Activated CD4-positive, alpha-beta T cell treated with anti-CD3 and anti-CD28 coated beads, Interleukin-2, amount 50 U/mL, for 48 hours (primary cell): ENCODE measurements at places on chromosomes 7 and 10.

DNA sequence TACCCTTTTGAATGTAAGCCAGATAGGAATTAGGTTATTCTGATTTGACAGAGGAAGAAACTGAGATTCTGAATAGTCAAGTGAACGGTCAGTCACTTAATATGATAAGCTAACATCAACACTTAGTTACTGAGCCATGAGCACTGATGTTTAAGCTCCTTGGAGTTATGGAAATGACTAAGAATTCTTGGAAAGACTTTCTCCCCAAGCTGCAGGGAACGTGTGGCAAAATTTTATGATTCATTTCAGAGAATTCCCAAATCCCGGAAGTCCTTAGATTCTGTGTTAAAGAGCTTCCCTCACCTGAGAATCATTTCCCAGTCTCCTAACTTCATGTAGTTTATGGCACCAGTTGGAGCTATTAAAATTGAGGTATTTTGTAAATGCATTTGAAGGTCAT is 330.9 kb downstream of the XPNPEP1 start:
- DNase-seq, result no peak

DNA sequence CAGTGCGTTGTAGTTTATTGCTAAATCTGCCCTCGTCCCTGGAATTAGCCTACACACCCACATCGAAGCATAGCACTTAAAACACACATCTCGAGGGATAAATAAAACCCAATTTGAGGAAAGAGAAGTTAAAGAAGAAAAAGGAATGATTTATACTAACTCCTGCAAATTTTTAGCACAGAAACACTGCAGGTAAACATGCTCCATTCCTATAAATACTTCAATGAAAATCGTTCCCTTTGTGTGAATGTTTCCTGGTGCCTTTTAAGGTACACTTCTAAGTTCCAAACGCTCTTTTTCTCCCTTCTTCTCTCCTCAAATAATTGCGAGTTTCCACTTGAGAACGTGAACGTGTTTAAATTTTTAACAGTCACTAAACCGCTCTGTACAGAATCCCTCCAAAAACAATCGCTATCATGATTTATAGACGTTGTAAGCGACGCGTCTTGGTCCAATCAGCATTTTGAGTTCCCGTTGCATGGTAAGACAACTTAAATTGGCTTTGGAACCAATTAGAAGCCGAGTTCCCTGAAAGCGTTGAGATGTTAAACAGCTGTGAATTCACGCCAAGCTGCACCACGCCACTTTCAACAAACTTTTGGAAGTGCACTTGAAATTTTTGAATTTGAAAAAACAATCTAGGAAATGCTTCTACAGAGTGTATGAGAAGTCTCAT is 12.5 kb upstream of the EBLN1 start:
- DNase-seq, result no peak

- no peak for DNase-seq
These were observed 26.8 kb upstream of the RASGEF1A start for GRCh38 chr10:43293677-43294057.

- no peak for DNase-seq
These were observed 1112.3 kb downstream of the GATA3 start for GRCh38 chr10:9166770-9167169.

DNA sequence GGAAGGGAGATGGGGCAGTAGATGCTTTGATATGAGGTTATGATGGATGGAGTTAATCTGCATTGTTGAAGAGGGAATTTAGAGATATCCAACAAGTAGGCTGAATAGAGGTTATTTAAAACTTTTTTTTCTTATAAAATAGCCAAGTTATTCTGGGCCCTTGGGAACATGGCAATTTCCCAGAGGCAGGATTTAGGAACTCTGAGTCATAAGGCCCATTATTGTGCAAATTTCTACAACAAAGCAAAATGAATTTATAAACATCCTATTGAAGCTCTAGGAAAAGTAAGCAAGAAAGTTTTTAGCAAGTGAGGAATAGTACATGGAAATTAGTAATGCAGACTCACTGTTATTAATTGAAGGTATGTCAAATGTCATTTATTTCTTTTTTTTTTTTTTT is 160.9 kb upstream of the NPY start:
- no peak for DNase-seq

GRCh38 chr7:122588621-122589020 is 110.3 kb downstream of the RNF133 start:
- no peak for DNase-seq

DNA sequence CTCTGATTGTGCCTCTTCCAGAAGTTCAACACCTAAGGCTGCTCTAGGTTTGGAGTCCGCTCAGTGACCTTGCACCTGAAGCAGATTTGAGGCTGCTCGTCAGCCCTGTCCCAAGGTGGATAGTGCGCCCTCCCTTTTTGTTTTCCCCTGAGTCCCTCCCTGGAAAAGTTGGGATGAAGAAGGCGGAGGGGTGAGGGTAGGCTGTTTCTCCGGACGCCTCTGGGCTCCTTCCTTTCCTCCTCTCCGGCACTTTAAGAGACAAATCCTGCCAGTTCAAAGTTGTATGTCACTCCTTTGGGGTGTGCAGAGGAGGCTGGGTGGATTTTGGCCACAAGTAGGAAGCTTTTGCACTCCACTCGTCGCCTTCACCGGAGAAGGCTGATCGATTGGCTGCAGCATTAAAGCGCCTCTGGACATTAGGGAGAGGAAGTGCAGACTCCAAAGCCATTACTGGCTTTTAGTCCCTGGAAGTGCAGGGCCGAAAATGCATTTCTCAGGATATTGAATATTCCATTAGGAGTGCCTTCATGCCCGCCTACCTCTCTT is 81.9 kb upstream of the PRKG1 start:
- DNase-seq, result no peak

DNA sequence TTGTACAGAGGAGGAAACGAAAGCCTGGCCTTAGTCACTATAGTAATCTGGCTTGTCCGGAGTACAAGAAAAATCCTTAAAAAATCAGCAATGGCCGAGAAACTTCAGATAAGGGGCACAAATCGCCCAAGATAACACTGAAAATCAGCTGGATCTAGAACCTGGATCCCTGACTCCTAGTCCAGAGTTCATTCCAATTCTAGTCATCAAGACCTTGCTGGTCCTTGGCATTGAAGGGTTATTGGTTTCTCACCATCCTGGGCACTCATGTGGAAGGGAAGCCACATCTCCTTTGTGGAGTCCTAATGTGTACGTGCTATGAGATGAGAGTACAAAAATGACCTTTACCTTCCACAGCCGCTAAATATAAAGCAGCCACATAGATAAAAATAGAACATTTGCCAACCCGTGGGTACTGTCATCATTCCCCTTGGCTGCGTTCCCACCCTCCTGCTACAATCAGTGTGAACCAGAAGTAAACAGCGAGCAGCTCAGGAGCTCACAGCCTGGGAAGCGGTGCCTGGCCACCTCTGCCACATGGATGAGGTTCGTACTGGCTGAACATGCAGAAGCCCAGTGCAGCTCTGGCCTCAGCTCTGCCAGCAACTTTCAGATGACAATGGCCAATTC is 116.0 kb upstream of the PDLIM1 start:
- DNase-seq, result no peak

DNA sequence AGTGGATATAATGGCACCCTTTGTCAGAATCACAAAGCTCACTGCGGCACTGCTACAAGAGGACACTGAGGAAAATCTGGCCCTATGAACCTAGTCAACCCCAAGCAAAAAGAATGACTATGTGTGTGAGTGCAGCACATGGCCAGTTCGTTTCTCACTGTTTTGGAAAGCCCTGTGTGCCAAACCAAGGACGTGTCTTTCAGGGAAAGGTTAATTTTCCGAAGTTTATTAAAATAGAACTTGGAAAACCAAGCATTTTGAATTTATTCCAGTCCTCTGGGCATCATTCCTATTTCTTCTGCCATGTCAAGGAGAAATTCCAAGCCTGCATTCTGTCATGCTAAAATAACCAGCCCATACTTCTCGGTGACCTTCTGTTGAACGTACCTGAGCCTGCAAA is 471.8 kb downstream of the PLXDC2 start:
- no peak for DNase-seq

DNA sequence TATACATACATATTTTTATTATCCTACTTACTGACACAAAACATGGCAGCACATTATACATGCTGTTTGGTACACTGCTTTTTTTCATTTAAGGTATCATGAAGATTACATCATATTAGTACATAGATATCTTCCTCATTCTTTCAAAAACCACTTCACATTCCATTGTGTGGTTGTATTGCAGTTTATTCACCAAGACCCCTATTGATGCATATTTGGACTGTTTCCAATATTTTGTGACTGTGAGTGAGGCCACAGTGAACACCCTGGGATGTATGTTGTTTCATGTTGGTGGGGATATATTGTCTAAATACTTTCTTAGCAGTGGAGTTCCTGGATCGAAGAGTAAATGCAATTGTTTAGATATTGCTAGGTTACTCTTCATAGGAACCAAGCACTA is 39.0 kb downstream of the TFAM start:
- no peak for DNase-seq

- no peak for DNase-seq
These were observed 164.0 kb downstream of the MALRD1 start for GRCh38 chr10:19212590-19212989.
